ENCODE measurements at places on chromosomes 12 and 14.

- no peak for DNase-seq
Observed at GRCh38 chr12:75706786-75707605, 195.6 kb upstream of the KRR1 start.

DNA sequence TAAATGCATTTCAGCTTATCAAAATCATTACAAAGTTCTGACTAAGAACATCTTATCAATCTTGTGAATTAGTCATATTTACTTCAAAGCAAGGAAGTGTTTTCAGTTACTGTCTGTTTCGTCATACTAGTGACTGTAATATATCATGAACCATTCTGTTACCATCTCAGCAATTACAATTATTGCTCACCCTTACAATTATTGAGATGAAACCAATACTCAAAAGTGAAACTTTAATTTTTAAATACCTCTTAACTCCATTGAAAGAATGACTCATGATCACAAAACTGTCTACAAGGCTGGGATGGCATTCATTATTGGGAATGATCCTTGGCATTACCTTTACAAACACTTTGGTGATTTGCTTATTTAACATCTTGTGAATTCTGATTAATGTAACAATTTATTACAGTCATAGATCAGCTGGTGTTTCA, 90.3 kb downstream of the RPS6KA5 start:
- DNase-seq: no peak

DNA sequence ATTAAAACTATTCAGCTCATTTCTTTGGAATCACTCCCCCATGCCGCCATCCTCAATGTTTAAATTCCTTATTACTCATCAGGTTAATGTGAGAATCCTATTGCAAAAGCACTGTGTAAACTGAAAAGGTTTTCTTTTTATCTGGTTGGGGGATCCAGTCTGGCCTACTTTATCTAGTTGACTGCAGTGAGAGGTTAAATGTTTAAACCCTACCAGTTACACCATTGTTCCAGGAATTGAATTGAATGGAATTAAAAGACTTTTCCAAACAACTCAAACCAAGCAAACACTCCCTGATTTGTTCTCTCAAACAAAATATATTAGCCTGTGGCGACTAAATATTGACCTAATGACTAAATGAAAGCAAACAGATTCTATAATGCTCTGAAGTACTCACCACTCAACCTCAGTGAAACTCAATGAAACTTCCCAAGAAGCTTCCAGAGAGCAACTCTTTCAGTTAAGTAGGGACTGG, 100.5 kb downstream of the VEZT start:
- DNase-seq: no peak

- no peak for DNase-seq
Observed at GRCh38 chr14:103698380-103699260, 16.6 kb downstream of the XRCC3 start.

- no peak for DNase-seq
Observed at GRCh38 chr14:61215222-61216020, 65.7 kb downstream of the TMEM30B start.

GRCh38 chr12:25957793-25958427, 572 bp upstream of the RASSF8 start:
- DNase-seq: no peak

DNA sequence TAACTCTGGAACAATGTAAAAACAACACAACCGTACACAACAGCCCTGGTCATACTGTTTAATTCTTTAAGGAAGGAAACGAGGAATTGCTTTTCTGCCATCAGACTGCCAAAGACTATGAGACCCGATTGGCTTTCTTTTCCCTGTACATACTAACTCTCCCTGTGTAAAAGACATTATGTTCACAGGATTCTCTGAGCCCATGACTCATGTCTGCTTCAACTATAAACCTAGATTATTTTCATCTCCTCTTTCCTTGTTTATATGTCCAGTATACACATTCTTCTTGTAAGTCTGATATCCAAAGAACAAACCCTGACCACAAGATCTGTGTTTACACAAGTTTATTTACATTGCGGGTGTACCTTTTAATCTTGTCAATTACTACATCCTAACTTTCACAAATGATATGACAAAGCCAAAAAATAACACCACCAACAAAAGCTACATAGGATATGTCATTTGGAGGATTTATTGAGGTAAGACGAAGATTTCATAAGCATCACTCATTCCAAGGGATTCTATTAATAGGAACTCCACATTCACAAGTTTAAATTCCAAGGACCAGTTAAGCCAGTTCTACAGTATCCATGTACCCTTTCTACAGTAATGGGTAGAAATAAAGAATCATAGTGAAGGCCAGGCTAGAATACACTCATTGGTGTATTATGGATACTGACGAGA, 67.3 kb downstream of the STXBP6 start:
- no peak for DNase-seq

DNA sequence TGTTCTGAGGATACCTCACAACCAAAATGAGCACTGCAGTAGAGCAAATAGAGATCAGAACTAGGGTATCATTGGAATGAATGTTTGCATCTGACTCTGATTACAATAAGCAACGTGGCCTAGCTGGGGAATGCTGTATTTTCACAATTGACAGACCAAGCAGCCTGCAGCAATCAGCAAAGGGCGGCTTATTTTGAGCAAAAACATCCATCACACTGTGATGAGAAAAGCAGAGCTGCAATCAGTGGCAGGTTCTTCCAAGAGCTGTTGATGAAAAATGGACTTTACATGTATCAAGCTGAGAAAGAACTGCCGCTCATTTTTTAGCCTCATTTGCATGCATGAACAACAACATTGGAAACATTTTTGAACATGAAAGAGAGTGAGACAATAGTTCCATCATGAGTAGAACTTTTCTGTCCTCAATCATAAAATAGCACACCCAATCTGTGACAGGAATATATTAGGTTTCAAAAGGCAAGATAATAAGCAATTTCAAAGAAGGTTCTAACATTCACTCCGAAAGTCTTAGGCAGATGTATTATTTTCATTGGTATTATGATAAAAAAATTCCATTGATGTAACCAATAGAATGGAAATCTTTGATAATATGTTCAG, 249.7 kb upstream of the FBXO33 start:
- DNase-seq: no peak

GRCh38 chr12:56751712-56752598, at the start of gene PRIM1:
Gene PRIM1, minus strand, starts transcription at chr12:56752323. Its CDS starts 25 bp downstream, at chr12:56752298.
- DNase-seq: peak; percentile 81

DNA sequence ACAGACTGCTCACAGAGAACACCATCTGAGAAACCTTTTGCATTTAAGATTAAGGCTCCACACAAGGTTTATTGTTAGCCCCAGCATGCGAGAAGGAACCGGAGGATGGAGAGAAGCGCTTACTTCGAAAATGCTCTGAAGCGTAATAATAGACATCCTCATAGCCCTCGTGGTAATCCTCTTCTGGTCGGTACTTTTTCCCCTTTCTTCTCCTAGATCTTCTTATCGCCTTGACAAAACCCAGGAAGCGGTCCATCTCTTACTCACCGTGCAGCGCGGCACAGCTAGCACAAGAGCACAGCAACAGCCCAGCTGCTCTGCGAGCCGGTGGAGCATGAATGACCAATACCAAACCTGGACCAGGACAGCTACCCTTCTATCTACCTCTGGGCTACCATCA, 125.1 kb upstream of the GRIP1 start:
- no peak for DNase-seq

GRCh38 chr14:74425525-74426201, 347 bp downstream of the SYNDIG1L start:
- peak; percentile 24 for DNase-seq

GRCh38 chr12:22821985-22822384, 197.0 kb downstream of the ETNK1 start:
- no peak for DNase-seq

- no peak for DNase-seq
Observed at GRCh38 chr14:20904393-20905029, 13.3 kb downstream of the RNASE3 start.

GRCh38 chr12:6223545-6223944, 23.3 kb downstream of the CD9 start:
- no peak for DNase-seq

GRCh38 chr12:39804898-39805297, 185.3 kb upstream of the ABCD2 start:
- no peak for DNase-seq

DNA sequence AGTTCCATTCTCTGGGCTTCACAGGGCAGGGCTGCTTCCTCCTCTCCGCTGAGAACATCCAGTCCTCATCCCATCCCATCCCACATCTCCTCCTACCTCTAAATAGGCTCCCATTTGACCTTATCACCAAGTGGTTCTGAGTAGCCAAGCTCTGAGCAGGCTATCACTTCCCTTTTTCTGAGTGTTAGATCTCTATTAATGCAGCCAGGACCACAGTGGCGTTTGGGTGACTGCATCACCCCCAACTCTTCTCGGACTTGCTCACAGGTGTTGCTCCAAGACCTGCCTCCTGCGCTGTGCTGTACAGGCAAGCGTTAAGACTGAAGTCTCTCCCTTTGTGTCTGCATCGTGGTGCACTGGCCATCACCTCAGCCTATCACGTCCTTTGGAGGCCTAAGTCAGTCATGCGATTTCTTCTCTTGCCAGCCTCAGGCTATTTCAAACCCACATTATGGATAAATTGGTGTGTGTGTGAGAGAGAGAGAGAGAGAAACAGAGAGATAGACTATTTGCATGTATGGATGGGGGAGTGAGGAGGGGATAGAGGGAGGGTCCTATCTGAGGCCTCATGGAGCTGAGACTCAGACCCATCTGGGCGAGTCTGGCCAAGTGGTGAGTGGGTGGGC, 12.4 kb upstream of the HHIPL1 start:
- DNase-seq: no peak

DNA sequence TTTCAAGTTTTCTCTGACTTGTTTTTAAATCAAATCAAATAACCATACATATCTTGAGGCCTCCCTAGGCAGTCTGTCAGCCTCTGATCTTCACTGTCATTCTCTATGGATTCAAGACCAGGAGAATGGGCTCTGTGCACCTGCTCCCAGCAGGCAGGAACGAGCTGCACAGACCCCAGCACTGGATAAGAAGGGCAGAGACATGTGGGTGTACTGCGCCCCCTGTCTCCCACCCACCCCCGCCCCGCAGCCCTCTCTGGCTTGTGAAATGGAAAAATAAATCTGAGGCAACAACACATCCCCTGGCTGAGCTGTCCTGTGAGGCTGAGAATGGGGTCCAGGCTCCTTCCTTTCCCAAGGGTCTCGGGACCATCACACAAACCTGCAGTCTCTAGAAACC, 26.3 kb downstream of the CLMN start:
- DNase-seq: no peak

DNA sequence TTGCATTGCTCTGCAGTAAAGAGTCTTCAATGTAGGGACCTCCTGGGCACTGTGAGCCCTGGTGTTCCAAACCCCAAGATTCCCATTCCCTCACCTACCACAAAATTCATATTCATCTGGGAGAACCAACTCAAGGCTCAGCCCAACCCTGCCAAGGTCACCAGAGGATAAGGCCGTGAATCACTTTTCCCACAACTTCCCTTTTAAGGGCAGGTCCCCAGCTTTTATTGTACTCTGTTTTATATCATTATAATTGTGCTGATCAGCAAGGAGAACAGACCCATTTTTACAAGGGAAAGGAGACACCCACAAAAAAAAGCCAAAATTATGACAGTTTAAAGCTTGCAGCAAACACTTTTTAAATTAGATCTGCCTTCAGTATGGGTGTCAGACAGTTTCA, 363.0 kb upstream of the FKBP4 start:
- no peak for DNase-seq

DNA sequence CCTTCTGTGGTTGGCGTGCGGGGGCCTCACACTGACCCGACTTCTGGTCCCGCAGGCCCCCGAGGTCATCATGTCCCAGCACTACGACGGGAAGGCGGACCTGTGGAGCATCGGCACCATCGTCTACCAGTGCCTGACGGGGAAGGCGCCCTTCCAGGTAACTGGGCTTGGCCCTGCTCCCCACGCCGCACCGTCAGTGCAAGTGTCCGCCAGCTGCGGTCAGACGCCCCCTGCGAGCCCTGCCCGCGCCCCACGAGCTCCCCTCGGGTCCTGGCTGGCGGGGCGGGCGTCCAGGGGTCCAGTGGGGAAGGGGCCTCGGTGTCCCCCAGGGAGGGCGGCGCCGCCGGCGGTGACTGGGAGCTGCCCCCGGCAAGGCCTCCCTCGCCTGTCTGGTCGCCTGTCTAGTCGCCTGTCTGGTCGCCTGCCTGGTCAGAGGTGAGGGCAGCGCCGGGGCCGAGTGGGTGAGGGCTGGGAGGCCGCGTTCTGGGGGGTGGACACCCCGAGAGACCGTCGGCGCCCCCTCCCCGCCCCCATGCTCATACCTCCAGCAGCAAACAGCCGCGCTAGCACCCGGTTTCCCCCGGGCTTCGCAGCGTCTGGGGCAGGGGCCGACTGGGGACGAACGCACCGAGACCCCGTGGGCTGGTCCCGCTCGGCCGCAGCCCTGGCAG, 14.8 kb downstream of the ULK1 start:
- DNase-seq: no peak

- no peak for DNase-seq
Observed at GRCh38 chr14:76311079-76311758, 64.7 kb upstream of the ESRRB start.

DNA sequence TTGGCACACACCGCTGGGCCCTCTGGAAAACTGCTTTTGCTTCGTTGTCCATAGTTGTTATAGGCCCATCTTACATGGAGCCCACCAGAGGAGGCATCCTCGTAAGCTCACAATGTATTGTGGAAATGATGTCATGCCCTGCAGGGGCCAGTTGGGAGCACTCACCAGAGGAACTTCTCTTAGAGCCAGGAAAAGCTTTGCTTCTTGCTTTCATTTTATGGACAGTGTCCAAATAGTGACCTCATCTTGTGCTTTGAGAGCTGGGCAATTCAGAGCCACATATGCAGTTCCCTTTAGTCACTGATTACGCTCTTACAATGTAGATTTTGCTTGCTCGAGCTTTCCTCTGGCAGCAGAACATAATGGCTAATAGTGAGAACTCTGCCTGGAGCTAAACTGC, 275.6 kb downstream of the AACS start:
- no peak for DNase-seq

- DNase-seq: no peak
Observed at GRCh38 chr14:90091393-90091792, 29.6 kb downstream of the KCNK13 start.

DNA sequence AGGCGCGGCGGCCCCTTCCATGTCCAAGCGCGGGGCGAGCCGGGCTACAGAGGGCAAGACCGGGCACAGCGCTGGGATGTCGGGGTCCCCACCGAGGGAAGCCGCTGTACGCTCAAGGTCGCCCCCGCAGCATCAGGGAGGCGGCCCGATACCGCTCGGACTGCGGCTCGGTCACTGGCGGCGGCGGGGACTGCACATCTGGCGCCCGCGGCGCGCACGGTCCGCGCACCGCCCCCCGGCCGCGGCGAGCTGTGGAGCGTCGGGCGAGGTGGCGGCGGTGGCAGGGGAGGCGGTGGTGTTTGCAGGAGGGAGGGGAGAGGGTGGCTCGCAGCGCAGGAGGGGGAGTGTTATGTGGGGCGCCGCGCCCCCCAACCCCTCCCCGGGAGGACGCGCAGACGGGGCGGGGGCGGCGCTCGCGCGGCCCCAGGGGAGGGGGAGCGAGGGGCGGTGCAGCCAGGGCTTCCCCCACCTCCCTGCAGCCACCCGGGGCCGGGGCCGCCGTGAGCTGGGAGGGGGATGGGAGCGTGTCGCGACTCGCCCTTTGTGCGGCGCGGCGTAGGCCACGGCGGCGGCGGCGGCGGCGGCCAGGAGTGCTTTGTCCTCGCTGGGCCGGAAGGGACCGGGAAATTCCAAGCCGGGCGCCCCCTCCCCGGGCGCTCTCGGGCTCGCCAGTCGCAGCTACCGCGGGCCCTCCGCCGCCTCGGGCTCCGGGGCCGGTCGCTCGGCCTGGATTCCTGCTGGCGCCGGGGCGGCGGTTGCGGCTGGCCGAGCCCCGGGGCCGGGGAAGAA, at the start of gene NUAK1:
Gene NUAK1, minus strand, starts transcription at position 322 of the 789 bp plus-strand sequence. Its CDS starts 301 bp downstream, at position 21.
- no peak for DNase-seq
